ENCODE measurements at places on chromosomes 7 and 10.

GRCh38 chr7:83586281-83586680 lies 62.7 kb downstream of the SEMA3E start:
- no peak for DNase-seq

DNA sequence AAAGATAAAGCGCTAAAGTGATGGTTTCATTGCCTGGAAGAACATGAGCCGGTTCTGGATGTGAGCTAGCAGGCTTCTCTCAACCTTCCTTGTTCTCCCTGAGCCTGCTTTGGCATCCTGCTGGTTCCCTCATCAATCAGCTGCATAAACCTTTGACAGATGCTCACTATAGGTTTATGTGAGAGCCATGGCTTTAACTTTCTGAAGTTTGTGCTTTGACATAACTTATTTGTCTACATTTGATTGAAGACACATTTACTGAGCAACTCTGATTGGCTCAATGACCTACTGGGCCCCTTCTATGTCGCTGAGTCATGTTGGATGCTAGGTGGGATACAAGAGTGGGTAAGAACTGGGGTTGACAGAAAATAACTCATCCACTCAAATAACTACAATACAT lies 192.0 kb downstream of the ADAM12 start:
- DNase-seq = no peak

GRCh38 chr10:123999261-123999660 lies 94.1 kb downstream of the CHST15 start:
- DNase-seq = no peak

- DNase-seq = no peak
These were observed 20.1 kb downstream of the RUNDC3B start for GRCh38 chr7:87648316-87648715.

DNA sequence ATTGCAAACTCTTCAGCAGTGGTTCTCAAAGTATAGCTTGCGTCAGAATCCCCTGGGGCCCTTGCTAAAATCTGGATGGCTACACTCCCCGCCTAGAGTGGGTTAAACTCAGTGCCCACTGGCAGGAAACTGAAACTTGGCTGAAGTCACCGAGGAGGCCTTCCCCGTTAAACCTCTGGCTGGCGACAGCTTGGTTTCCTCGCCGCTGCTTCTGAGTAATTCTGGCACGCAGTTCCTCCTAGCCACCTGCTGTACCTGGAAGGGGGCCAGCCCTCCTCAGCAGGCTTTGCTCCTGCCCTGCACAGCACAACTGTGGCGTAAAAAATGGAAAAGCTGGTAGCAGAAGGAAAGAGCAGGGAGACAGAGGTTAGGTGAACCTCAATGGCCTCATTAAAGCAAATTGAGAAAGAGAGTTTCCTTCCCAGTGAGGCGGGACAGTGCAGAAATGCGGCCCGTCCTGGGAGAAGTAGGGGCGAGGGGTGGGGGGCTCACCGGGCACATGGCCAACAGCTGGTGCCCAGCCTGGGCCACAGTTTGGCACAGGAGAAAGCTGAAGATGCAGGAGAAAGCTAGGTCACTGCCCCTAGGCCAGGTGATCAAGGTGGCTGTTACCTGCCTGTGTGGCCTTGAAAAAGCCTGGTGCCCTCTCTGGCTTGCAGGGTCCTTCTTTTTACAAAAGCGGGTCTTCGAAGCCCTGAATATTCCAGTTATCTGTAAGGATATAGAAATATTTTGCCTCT lies 46.6 kb downstream of the ALOX5 start:
- DNase-seq = peak; percentile 22

GRCh38 chr10:93245147-93245546 lies 171.5 kb downstream of the CYP26A1 start:
- DNase-seq = no peak

GRCh38 chr7:77415823-77416620 lies at the start of gene GSAP:
TSS of gene GSAP (minus strand) at chr7:77416349. CDS start at chr7:77416321, 28 bp downstream.
- peak; percentile 41 for DNase-seq

DNA sequence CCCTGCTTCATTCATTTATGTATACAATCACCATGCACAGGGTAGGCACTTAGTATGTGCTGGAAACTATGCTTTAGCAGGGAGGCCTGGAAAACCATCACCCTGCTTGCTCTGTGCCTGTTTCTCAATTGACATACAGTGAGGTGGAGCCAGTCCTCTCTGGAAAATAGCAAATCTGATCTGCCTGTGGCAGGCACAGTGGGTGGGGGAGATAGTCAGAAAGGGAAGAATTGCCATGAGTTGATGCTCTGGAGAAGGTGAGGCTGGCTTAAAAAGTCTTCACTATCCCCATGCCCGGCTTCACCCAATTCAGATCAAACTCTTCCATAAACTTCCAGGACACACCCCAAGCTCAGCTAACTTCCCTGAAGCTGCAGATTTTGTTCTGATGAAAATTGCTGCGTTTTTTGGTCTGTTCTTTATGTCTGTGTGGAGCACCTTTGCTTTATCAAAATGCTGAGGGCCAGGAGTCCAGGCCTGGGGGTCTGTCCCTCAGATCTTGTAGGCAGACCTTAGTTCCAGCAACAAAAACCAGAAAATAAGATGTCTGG lies 84.8 kb downstream of the ANK3 start:
- DNase-seq = no peak

DNA sequence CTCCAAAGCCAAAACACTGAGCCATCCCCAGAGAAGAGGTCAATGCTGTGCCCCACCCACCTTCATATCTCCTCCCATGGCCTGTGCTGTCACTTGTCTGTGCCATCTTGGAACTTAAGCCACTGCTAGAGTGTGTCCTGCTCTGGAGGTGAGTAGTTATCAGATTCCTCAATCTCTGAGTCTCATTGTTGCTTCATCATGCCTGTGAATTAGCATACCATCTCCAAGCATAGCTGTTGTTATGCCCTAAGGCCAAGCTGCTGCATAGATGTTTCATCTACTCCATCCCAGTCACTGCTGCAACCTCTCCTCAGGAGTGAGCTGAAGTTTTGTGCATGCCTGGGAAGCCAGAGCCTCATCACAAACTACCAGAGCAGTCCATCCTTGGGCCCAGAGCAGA lies 349.0 kb downstream of the ZWINT start:
- DNase-seq = no peak

DNA sequence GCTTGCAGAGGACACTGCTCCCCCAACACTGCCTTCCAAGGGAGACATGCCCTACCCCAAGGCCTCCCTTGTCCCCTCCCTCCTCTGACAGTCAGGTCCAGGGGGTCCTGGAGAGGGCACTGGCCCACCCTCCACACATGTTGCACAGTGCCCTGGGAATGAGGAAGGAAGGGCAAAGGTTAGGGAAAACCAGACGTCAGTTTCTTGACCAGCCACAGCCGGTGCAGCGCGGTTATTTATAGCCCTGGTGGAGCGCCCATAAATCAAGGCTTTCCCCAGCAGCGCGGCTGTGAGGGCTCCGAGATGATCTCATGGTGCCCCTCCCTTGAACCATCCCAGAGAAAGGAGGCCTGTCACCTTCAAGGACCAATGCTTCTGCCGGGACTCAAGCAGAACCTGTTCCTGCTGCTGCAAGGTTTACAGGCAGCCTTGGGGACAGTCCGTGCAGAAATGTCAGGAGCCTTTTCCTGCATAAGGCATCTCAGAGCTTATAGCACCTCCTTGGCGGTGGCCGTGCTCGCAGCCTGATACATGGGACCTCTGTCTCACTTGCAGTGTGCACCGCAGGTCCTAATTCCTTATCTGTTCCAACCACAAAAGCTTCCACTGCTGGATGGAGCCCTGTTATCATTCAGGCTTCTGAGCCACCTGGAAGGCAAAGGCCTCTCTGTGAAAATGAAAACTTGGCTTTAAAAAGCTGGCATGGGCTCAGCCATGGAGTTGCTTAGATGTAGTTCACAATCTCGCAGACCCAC lies 127.3 kb downstream of the LHPP start:
- no peak for DNase-seq

DNA sequence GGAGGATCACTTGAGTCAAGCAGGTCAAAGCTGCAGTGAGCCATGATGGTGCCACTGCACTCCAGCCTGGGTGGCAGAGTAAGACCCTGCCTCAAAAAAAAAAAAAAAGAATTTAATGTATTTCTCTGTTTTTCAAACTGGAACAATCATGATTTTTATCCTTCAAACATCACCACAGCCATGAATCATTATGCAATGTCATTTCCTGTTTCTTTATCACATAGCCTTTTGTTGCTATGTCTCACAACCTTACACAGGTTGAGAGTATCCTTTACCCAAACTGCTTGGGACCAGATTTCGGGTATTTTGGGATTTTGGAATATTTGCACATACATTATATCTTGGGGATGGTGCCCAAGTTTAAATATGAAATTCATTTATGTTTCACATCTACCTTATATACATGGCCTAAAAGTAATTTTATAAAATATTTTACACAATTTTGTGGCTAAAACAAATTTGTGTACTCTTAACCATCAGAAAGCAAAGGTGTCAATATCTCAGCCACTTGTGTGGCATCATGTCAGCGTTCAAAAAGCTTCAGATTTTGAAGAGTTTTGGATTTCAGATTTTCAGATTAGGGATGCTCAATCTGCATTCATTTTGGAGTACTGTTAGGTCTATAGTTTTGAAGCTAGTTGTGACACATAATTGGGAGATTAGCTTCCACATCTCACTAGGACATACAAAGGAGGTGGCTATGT lies 8.2 kb downstream of the NT5C3A start:
- no peak for DNase-seq

- no peak for DNase-seq
These were observed 9.8 kb downstream of the WAC start for GRCh38 chr10:28542728-28543127.

- no peak for DNase-seq
These were observed 151.2 kb downstream of the AUTS2 start for GRCh38 chr7:69749372-69749979.

- DNase-seq = no peak
These were observed 8.0 kb downstream of the SEMA3E start for GRCh38 chr7:83640731-83641537.

GRCh38 chr7:33933611-33934281 lies 28.4 kb downstream of the BMPER start:
- DNase-seq = no peak

- DNase-seq = no peak
These were observed 15.9 kb downstream of the TDRD1 start for GRCh38 chr10:114195079-114195478.

DNA sequence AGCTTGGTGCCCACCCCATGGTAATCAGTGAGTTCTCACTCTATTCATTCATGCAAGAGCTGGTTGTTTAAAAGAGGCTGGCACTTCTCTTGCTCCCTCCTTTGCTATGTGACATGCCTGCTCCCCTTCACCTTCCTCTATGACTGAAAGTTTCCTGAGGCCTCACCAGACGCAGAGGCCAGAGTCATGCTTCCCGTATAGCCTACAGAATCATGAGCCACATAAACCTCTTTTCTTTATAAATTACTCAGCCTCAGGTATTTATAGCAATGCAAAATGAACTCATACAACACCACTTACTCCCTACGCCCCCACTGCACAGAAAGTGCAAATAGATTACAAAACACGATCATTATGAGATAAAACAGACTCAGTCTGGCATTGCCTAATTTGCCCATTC lies 39.0 kb downstream of the SEC61G start:
- no peak for DNase-seq

- no peak for DNase-seq
These were observed 94.0 kb upstream of the STEAP1B start for GRCh38 chr7:22594020-22594419.

GRCh38 chr10:49187044-49187484 lies 1.1 kb downstream of the TMEM273 start:
- DNase-seq = no peak

DNA sequence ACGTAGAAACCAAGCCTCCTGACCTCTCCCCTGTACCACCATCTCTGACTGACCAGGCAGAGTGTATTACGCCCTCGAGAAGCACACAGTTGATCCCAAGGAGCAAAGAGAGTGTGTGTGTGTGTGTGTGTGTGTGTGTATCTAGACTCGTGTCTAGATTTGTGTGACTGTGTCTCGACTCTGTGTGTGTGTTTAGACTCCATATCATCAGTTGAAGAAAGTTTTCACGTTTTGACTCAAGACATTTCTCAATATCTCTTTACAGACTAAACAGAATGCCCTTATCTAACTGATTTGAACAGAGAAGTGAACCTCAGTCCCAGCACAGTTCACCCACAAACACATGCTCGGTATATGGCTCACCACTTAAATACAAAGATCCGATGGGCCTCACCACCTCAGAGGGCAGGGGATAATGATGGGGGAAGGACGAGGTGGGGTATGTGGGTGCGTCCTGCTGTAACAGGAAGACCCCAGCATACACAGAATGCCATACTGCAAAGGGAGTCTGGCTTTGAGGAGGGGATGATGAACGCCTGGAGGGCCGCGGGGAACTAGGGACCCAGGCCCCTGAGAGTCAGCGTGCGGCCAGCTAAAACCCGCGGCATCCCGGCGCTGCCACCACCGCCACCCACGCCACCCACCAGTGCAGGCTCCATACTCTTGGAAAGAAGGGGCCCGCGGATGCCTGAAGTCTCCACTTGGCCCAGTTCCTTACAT lies 780 bp downstream of the ALDH18A1 start:
- DNase-seq = no peak

DNA sequence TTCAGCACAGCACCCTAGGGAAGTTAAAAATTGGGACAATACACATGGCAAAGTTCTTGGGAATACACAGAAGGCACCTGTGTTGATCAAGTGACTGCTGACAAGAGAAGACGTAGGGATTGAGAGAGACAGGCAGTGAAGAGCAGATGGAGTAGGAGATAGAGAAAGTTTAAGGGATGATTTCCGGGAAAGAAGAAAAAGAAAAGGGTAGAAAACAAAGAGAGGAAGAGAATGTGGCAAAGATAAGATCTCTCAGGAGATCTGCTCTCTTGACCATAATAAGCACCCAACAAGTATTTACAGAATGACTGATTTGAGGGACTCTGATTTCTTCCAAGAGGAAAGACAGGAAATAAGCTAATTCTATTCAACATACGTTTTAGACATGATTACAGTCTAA lies 15.1 kb upstream of the RALA start:
- DNase-seq = no peak

DNA sequence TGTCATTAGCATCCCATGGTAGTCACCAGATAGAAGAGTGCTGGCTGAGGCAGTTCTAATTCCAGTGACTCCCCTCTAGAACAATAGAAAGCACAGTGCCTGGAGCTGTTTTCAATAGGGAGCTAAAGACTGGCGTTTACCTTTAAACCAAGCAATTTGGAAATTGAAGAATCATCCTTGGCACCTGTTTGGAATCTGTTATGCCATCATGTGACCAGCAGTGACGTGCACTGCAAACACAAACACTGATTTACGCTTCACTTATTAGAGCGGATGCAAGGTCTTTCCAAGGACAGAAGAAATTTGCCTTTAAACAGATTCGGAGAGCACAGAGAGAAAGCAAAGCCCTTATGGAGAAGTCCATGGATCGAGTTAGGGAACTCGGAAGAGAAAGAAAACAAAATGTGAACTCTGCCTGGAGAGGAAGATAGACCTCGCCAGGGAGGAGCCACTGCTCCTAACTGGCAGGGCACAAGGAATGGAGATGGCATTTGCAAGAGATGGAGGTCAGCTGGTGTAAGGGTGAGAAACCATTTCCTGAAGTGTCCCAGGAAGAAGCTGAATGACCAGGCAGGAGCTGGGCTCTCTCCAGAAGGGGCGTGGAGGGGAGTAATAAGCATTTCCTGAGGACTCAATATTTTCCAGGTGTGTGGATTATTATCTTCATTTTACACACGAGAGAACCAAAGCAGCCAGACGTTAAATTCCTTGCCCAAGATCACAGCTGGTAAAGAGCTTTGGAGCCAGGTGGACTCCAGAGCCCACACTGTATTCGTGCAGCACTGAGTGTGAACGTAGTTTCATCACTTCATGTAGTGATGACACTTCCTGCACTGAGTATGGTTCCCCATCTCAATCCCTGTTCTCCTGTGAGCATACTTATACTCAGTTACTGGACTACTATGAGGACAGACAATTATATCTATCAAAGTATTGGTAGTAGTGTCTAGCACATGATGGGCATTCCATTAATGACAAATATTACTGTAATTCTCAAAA lies 97.7 kb downstream of the CUBN start:
- DNase-seq = no peak

Measured in effector memory CD4-positive, alpha-beta T cell (primary cell).